ENCODE measurements at places on chromosomes 2 and 18. TPM values are rescaled to one million over a fixed set of nuclear protein-coding genes. Genes with fewer than 3 reads are reported as not detected.

Gene CREG2
- 0.83 TPM for total RNA-seq

Gene PGAP1
- 11.3 TPM for total RNA-seq

Gene TUBB6
- 933 TPM for total RNA-seq

Gene SOWAHC
- total RNA-seq: 8.6 TPM

Gene HOXD8
- 0.44 TPM for total RNA-seq

Gene MEP1B
- 0.17 TPM for total RNA-seq

Gene RESP18
- not detected for total RNA-seq

Gene RIF1
- 41.0 TPM for total RNA-seq

Data from smooth muscle cell of trachea (primary cell).